ENCODE measurements at places on chromosomes 2 and 18. TPM values are rescaled to one million over a fixed set of nuclear protein-coding genes. Genes with fewer than 3 reads are reported as not detected.

Gene ANKRD30B
- not detected for total RNA-seq

Gene SKOR2
- total RNA-seq: not detected

Gene VWA3B
- 0.14 TPM for total RNA-seq

Gene SLC11A1
- 13.2 TPM for total RNA-seq

Gene VIL1
- total RNA-seq: 2.1 TPM

Gene MAB21L4
- 3.7 TPM for total RNA-seq

Gene RAB6C
- not detected for total RNA-seq
